Suppressor macrophage treated with lipopolysaccharide for 4 hours (primary cell): ENCODE measurements at places on chromosomes 7 and 10.

DNA sequence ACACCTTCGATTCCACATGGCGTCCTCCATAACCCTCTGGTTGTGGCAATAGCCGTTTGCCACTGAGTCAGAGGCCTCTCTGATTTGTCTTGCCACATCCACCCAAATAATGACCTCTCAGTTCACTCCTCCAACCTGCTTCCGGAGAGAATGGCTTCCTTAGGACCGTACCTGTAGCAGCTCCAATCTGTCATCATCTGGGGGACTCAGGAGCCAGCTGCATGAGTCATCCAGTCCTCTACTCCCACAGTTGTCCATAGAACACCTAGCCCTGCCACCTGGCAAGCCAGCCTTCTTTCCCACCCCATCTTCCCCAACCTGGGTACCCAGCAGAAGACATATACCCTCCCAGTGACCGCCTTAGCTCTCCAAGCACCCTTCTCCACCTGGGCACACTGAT lies 64.4 kb upstream of the MXI1 start:
- DNase-seq, result no peak

- DNase-seq, result no peak
These were observed 137.5 kb downstream of the PARD3 start for GRCh38 chr10:34677591-34677990.

GRCh38 chr7:77989981-77990566 lies 191.5 kb downstream of the PHTF2 start:
- peak; percentile 4 for DNase-seq

DNA sequence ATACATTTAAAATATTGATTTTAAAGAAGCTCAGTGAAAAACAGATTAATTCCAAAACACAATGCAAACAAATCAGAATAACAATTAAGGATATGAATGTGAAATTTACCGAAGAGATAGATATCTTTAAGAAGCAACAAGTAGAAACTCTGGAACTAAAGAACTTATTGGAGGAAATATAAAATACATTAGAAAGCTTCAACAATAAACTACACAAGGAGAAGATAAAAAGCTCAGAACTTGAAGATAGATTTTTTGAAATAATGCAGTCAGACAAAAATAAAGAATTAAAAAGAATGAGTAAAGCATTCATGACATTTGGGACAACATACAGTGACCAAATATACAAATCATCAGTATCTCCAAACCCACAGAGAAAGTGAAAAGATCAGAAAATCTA lies 43.2 kb downstream of the HIBADH start:
- no peak for DNase-seq

- DNase-seq, result no peak
These were observed 41.6 kb downstream of the SLC16A9 start for GRCh38 chr10:59668096-59668495.

DNA sequence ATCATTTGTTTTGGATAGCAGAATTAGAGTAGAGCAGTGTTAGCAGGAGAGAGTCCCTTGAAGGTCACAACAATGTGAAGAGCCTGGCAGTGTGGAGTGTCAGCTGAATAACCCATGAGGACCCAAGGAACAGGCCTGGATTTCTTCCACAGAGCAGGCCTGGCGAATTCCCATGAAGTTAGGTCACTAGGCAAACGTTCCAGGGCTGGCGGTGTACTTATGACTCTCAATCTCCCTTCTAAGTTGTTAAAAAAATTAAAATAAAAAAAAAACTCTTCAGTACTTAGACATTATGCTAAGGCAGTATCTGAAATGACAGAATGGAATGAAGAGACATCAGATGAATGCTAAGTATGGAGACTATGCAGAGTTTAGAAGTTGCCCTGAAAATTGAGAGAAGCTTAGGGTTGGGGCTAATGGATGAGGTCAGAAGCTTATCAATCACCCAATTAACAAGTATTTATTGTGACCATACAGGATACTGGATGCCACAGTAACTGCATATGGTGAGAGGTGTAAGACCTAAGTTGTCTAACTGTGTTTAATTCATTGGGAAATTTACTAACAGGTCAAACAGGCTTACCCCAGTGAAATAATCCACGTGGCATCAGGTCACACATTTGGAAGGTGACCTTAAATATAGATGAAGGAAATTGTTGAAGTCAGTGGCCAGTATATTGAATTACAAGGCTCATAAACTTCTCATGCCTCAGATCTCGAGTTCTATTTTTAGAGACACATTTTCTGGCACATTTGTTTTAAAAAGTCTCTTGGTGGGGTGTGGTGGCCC lies 126.2 kb upstream of the NRP1 start:
- DNase-seq, result no peak

DNA sequence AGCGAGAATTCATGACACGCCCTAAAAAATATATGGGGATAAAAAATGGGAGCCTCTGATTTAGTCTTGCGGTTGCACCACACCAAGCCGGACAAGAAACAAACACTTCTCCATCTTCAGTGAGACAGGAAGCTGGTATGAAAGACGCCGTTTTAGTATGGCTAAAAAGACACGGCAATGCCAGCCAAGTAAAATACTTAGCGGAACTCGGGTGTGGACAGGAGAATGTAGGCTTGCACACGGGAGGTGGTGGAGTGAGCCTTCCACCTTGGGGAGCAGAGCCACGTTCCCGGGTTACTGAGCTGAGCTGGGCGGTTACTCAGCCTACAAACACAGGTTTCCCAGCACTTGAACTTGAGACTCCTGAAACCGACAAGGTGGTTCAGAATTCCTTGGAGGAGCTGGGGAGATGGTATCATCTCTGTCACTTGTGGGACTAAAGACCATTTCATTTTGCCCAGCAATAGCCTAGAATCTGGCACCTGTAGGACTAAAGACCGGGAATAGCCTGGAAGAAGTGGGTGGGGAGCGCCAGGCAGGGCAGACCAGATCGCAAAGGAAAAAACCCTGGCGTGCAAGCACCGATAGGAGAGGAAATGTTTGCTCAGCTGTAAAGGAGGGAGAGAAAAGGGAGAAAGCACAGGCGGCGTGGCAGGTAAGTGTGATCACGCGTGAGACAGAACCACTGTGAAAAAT lies 34.8 kb upstream of the SEPHS1 start:
- DNase-seq, result peak; percentile 19

DNA sequence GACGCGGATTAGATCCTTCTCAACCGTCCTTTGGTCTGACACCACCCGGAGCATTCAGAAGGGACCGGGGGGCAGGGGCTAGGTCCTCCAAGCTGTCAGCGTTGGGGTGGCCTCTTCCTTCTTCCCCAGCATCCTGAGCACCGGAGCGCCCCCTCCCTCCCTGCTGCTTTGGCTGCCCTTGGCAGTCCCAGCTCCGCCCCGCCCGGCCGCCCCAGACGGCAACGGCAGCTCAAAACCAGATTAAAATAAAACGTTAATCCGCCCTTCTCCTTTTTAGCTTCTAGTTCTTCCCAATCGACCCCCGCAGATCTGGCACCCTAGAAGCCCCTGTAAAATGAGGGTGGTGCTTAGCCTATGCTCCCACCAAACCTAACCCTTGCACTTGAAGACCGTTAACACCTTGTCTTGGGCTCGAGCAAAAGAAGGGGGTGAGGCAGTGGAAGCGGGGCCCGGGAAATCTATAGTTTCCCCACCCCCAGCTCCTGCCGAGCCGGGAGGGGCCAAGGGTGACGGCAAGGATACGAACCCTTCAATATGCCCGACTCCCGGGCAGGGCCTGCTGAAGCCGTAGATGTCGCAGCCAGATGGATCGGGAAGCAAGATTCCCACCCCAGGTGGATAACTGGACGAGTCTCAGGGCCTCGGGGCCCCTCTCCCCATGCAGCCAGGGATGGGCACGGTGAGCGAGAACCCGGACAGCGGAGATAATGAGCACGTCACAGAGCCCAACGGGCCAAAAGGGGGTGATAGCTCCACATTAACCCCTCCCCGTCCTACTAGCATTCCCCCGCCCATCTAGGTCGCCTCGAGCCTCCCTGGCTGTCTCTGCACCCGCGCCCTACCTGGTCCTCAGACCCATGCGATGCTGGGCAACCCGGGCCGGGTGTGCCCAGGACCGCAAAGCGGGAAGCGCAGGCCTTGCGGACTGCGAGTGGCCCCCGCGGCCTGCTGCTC lies 169.7 kb downstream of the NRF1 start:
- DNase-seq, result no peak

DNA sequence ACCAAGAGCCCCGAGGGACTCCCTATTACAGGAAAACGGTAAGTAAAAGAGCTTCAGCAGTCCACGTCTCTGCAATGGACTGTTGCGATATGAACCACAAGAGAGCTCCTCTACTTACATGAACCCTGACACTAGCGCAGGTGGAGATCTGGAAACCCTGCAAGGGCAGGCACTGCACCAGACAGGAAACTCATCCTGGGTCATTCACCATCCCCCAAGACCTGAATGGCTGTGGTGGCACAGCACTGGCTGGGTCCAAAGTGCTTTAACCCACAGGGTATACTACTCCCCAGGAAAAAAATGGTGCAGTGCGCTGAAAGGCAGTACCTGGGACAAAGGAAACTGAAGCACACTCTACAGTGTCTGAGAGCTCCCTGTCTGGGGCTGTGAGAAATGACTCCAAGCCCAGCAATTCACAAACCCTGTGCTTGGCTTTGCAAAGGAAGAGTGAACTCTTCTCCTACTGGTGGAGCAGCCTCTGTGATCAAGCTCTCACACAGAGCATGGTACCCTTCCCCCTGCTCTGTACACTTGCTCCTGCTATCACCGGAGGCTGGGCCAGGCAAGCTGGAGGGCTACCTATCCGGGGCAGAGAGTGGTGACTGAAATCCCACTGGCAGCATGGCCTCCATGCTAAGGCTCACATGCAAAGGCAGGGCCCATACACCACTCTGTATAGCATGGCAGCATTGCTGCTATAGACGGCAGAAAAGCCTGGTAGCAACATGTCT lies 44.9 kb downstream of the HIBADH start:
- no peak for DNase-seq

- no peak for DNase-seq
These were observed 45.9 kb upstream of the ANTXRL start for GRCh38 chr10:46240684-46241565.

- no peak for DNase-seq
These were observed 52.0 kb downstream of the DLD start for GRCh38 chr7:107943018-107943417.

GRCh38 chr10:89364531-89364930 lies 13.3 kb upstream of the IFIT1B start:
- peak; percentile 62 for DNase-seq

DNA sequence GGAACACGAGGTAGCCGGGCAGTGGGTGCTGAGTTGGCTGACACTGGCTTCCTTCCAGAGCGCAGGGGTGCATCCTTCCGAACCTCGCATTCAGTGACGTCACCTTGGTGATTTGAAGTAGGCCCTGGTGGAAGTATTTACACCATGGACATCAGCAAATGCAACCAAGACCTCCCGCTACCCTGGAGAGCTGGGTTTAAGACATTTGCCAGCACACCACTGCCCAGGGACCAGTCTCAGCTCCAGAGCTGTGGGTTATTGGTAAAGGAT lies 106.4 kb upstream of the GPR26 start:
- DNase-seq, result no peak

GRCh38 chr10:58932577-58933314 lies 243.7 kb upstream of the PHYHIPL start:
- no peak for DNase-seq

DNA sequence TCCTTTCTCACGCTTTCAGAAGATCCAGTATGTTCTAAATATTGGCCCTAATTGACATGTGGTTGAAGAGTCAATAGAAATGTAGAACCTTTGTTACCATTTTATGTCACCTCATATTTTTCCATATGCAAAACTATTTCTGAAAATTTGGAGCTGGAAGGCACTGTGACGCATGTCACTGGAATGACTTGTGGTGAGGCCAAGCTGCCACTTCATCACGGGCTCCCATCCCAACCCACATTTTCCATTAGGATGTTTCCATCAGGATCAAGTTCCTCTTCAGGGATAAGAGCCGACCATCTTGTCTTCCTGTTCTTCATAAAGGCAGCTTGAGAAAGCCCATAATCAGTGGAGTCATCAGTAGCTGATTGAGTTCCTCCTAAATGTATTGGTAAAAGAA lies 1241.7 kb downstream of the GATA3 start:
- no peak for DNase-seq

GRCh38 chr10:43267811-43268210 lies 946 bp upstream of the RASGEF1A start:
- DNase-seq, result no peak

GRCh38 chr7:71454981-71455380 lies 323.0 kb downstream of the GALNT17 start:
- DNase-seq, result no peak

- no peak for DNase-seq
These were observed 553.8 kb downstream of the TFEC start for GRCh38 chr7:115476671-115477181.

- DNase-seq, result no peak
These were observed 36.9 kb upstream of the GSDME start for GRCh38 chr7:24793982-24794648.

DNA sequence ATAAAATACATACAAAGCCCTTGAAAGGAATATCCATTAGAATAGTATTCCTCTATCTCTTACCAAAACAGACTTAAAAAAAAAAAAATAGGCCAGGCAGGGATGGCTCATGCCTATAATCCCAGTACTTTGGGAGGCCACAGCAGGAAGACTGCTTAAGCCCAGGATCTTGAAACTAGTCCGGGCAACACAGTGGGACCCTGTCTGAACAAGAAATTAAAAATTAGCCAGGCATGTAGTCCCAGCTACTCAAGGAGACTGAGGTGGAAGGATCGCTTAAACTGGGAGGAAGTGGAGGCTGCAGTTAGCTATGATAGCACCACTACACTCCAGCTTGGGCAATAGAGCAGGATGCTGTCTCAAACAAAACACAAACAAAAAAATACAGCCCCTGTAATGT lies 9.6 kb downstream of the PDLIM1 start:
- DNase-seq, result no peak

DNA sequence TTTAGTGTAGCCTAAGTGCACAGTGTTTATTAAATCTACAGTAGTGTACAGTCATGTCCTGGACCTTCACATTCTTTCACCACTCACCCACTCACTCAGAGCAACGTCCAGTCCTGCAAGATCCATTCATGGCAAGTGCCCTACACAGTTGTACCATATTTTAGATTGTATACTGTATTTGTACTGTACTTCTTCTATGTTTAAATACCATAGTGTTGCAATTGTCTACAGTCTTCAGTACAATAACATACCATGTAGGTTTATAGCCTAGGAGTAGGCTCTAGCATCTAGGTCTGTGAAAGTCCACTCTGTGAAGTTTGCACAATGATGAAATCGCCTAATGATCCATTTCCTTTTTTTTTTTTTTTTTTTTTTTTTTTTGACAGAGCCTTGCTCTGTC lies 12.0 kb downstream of the EEPD1 start:
- DNase-seq, result peak; percentile 73

DNA sequence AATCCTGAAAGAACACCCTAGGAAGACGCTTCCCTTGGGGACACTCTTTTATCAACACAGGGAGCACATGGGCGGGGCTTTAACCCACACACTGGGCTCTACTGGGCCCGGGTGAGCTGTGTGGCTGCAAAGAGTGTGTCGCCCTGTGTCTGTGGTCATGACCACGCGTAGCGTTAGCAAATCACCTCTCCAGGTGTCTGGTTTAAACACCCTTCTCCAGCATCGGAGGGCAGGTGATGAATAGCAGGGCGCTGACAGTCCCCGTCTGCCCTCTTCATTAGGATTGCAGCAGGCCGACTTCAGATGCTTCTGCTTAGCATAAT lies 127.7 kb downstream of the ADARB2 start:
- no peak for DNase-seq
